Anterior cingulate cortex (tissue), 58 donors: ENCODE measurements at places on chromosomes 7 and 10.

DNA sequence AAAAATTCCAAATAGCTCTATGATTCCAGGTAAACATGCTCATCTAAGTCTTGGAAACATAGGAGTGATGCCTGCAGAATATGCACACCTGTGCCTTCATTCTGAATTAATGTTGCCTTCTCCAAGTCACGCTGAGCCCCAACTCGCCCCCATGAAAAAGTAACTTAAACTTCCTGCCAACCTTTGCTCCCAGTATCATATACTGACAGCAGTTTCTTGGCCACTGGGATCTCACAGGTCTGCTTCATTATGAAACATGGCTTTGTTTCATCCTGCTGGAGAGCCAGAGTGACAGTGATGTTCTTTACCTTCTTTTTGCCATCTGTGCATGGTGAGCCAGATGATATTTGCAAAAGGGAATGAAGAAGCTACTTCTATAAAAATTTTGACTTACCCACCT is 34.9 kb downstream of the ABLIM1 start:
- DNase-seq = no peak

- DNase-seq = no peak
Observed at GRCh38 chr7:26117142-26117807, 34.7 kb upstream of the NFE2L3 start.

DNA sequence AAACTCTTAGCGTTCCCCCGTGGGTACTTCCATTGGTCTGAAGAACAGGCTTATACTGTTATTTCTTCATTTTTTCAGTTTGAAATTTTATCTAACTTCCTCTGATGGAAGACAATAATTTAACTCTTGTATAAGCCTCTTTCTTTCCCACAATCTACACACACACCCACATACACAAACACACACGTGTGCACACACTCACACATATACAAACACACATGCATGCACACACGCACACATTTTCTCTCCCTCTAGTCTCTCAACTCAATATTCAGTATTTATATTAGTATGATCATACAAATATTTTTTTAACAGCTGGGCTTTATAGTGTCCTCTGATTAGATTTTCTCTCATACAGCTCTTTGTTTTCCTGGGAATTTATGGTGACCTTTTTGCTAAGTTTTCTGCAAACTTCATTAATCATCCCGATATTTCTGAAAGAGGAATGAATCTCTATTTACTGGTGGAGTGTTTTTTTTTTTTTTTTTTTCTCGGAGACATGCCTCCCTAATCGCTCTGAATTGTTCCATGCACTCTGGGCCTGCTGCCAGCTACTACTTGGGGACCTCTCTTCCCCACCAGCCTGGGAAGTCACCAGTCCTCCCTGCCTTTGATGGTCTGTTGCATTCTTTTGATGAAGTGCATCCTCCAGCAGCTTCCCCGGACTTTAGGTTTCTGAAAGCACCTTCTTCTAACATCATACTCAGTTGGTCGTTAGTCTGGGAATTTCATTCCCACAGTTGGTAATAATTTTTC is 75.5 kb downstream of the ZNF777 start:
- DNase-seq = no peak

DNA sequence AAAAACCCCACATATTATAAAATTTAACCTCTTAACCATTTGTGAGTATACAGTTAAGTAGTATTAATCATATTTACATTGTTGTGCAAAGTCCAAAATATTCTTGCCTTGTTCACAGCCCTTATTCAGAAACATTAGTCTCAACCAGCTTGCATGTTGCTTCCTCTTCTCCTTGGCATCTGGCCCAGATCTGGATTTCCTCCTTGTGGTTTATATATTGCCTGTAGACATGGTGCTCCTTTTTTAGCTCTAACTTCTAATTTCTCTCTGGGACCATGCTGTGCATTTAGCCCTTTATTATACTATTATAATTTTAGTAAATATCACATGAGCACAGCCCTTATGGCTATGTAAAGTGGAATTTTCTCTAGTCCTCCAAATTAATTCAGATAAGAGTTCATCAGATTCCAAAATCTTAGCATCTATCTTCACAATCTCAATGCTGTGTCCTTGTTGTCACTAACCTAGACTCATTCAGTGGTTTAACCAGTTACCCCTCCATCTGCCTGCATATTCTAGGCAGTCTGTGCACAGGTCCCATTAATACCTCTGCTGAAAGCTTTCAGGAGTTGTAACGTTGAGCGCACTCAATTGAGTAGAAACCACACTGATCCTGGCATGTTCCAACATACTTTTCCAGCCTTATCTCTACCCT is 7.9 kb downstream of the CPED1 start:
- DNase-seq = no peak

GRCh38 chr7:45626441-45627430 is 52.6 kb downstream of the ADCY1 start:
- peak; percentile 20 for DNase-seq

GRCh38 chr10:50529660-50530059 is 94.1 kb downstream of the SGMS1 start:
- no peak for DNase-seq

DNA sequence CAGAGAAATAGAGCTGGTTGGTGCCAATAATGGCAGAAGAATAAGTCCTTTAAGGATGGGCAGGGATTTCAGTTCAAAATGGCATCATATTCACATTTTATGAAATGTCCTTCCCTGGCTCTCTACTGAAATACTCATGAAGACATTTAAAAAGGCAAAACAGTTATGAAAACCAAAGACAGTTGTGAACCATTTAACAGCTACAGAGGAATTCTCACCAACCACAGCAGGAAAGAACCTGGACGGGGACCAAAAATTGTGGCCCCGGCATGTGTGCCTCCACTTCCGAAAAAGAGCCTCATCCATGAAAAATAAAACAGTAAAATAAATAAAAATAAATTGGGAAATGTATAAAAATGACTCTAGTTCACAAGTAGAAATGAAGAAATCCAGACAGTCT is 539.5 kb downstream of the SUGCT start:
- DNase-seq = no peak

- DNase-seq = no peak
Observed at GRCh38 chr7:15757041-15758000, 70.8 kb upstream of the MEOX2 start.

DNA sequence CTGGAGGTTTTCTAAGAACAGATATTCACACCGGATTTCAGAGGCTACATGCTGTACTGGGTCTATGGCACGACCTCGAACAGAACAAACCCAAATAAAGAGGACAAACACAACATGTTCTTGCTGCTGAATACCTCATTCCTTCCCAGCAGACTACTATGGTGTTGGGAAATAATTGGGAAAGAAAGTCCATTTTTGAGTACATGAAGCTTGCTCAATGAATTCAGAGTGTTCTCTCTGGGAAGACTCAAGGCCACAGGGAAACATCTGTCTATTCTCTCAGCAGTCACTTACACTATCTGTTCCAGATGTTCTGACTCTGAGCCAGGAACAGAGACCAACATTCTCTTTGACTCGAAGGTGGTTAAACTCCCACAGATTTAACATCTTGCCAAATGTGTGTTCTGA is 30.9 kb downstream of the LAMB1 start:
- no peak for DNase-seq

DNA sequence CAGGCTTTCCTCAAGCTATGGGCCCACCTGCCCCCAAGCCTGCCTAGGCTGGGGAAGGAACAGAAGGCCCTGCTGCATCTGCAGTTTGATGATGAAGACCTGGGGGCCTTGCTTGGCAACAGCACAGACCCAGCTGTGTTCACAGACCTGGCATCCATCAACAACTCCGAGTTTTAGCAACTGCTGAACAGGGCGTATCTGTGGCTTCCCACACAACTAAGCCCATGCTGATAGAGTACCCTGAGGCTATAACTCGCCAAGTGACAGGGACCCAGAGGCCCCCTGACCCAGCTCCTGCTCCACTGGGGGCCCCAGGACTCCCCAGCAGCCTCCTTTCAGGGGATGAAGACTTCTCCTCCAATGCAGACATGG is 36.3 kb downstream of the CADPS2 start:
- no peak for DNase-seq

DNA sequence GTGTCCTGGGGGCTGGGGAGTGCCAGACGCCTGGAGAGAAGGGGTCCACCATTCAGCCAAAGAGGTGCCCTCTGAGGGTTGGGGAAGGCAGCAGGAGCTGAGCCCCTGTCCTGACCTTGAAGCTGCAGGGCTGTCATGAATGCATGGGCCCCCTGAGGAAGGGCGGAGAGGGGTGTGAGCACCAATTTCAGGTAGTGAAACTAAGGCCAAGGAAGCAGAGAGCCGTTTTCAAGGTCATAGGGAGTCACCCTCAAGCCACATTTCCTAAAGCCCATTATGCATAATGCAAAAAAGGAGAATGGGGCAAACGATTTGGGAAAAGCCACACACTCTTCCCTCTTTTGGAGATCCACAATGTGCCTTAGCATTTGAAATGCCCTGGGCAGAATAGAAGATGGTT is 37.2 kb downstream of the FIGNL1 start:
- no peak for DNase-seq

- DNase-seq = no peak
Observed at GRCh38 chr7:379456-380138, 89.6 kb downstream of the FOXL3 start.

DNA sequence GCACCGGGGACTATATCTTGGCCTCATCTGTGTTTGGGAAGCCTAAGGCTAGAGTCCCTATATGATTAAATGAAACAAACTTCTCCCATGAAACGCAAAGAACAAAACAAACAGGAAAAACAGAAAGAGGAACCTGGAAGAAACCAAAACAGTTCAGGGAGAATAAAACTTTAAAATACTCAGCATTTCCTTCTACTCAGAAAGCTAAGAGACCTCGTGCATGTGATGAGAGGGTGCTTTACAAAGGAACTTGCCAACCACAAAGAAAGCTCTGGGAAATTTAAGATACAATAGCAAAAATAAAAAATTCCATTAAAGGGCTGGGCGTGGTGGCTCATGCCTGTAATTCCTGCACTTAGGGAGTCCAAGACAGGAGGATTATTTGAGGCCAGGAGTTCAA is 6.9 kb downstream of the PILRA start:
- DNase-seq = no peak

GRCh38 chr10:128324058-128324827 is 198.0 kb upstream of the MKI67 start:
- DNase-seq = no peak

DNA sequence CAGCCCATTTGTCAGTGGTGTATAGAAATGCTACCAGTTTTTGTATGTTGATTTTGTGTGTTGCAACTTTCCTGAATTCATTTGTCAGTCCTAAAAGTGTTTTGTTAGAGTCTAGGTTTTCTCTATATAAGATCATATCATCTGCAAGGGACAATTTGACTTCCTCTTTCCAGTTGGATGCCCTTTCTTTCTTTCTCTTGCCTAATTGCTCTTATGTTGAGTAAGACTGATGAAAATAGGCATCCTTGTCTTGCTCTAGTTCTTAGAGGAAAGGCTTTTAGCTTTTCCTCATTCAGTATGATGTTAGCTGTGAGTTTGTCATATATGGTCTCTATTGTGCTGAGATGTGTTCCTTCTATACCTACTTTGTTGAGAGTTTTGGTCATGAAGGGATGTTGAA is 161.7 kb upstream of the TPK1 start:
- DNase-seq = no peak

DNA sequence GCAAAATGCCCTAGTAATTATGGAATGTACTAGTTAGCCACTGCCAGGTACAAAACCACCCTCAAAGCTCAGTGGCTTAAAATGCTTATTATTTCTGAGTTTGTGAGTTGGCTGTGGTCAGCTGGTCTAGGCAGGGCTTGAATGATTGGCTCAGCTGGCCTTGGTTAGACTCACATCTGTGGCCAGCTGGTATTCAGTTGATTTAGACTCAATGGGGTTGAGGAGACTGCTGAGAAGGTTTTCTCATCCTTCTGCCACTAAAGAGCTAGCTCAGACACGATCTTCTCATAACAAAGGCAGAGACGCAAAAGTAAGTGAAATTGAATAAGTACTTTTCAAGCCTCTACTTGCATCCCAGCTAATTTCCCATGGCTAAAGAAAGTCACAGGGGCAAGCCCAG is 57.1 kb upstream of the CYP2C18 start:
- DNase-seq = no peak

DNA sequence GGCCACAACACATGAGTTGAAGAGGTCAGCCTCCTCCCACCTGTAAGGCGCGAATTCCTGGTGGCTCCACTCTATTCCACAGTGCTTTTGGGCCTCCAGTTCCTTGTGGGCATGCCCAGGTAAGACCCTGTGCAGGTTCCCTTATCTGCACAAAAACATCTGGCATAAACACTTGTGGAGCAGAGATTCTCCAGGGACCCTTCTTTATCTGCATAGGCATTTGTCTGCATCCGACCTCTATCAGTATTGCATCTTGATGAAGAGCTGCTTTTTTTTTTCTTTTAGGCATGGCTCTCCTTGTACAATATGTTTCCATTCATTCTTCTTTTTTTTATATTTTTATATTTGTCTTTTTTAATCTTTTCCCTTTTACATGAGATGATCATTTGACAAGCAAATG is 58.4 kb downstream of the ANKMY2 start:
- no peak for DNase-seq

GRCh38 chr10:60955316-60955715 is 11.3 kb upstream of the RHOBTB1 start:
- DNase-seq = no peak

- no peak for DNase-seq
Observed at GRCh38 chr10:69496352-69497230, 45.3 kb downstream of the TSPAN15 start.

DNA sequence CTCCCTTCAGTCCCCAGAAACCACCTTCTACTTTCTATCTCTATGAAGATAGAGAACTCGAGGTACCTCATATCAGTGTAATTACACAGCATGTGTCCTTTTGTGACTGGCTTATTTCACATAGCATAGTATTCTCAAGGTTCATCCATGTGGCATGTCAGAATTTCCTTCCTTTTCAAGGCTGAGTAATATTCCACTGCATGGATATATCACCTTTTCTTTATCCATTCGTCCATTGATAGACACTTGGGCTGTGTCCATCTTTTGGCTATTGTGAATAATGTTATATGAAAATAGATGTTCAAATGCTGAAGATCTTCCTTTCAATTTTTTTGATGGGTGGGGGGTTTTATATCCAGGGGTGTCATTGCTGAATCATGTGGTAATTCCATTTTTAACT is 91.8 kb upstream of the CCNY start:
- no peak for DNase-seq

GRCh38 chr10:110005719-110006118 is 2.1 kb upstream of the ADD3 start:
- peak; percentile 9 for DNase-seq

GRCh38 chr7:155810770-155811559 is 1.3 kb downstream of the SHH start:
- DNase-seq = no peak

DNA sequence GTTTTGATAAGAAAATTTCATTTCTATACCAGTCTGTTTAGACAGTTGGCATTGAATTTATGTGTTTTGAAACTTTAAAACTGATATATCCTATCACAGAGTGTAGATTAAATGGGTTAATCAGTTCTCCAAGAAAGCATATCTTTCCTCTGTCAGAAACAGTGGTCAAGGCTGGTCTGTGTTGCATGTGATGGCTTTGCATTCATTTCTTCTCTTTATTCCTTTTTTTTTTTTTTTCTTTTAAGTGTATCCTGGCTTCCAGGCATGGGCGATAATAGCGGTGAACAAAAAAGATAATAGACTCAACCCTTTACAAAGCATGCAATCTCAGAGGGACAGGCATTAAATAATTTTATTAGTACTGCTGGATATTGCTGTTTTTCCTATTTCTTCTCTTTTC is 136.6 kb downstream of the LRRC4 start:
- no peak for DNase-seq
